SW 1271 (cell line): ENCODE measurements at places on chromosomes 1 and 21.
A peak's percentile ranks its signal among the peaks of the same experiment; 100 is the strongest.

- no peak for DNase-seq
Measured at GRCh38 chr1:68016381-68016780, 34.0 kb downstream of the DIRAS3 start.

- no peak for DNase-seq
Measured at GRCh38 chr1:226444901-226445300, 37.0 kb upstream of the PARP1 start.

GRCh38 chr21:45299026-45299863 lies 11.6 kb upstream of the POFUT2 start:
- DNase-seq = no peak

DNA sequence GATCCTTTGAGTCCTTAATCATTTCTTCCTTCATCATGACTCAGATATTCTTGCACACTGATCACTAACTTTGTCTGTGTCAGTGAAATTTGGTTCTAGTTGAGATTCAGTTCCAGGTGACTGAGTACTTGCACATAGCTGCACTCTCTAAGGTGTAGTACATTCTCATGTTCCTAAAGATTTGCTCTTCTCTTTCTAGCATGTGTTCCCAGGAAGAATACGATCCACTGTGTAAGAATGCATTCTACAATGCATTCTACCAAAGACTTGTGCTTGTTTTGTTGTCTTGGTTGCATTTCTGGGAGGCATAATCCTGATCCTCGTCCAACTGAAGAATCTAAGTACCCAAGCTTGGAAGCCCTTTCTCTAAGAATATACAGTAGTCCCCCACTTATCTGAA lies 104.3 kb upstream of the CDC42BPA start:
- no peak for DNase-seq

- DNase-seq = no peak
Measured at GRCh38 chr1:234661317-234661928, 51.4 kb upstream of the IRF2BP2 start.

- no peak for DNase-seq
Measured at GRCh38 chr1:206866062-206866461, 639 bp downstream of the IL20 start.

DNA sequence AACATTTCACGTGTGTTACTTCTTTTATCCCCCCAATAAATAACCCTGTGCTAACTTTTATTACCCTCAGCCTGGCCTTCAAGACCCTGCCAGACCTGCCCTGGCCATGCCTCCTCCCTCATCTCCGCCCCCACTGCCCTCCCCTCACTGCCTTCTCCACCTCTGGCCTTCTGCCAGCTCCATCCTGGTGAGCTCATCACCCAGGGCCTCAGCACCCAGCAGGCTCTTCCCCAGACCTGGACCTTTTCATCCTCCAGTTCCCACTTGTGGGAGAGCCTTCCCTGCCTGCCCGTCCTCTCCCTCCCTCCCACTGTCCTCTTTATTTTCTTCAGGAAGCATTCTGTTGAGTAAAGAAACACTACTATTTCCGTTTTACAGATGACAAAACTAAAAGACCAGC lies 72.0 kb downstream of the SLC66A1 start:
- DNase-seq = no peak

- no peak for DNase-seq
Measured at GRCh38 chr1:21742578-21742977, 40.4 kb downstream of the USP48 start.

- no peak for DNase-seq
Measured at GRCh38 chr1:32767641-32768040, 49.5 kb downstream of the YARS1 start.

GRCh38 chr1:182248721-182249120 lies 142.9 kb downstream of the GLUL start:
- no peak for DNase-seq

- no peak for DNase-seq
Measured at GRCh38 chr1:232226197-232226712, 403.7 kb downstream of the SIPA1L2 start.

DNA sequence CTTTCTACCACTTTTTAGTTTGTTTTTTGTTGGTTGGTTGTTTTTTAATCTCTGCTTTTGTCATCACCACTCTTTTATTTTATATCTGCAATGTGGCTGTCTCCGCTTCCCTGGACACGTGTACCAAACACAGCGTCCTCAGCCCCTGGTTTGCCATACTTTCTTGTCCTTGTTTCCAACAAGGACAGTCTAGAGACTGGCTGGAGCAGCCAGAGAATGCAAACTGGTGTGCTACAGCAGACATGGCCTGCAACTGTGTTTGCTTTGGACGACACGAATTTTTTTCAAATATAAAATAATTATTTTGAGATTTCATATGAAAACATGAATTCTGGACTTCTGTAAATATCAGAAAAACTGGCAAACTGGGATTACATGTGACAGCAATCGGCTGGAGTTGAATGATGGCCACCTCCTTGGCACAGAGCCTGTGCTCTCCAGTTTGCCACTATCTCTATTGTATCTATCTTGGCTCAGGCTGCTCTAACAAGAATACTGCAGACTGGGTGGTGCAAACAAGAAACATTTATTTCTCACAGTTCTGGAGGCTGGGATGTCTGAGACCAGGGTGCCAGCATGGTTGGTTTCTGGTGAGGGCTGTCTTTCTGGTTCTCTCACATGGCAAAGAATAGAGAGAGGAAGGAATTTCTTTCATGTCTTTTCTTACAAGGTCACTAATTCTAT lies 34.6 kb upstream of the POU2F1 start:
- no peak for DNase-seq

GRCh38 chr1:46219551-46220520 lies 16.7 kb downstream of the LURAP1 start:
- DNase-seq = no peak

DNA sequence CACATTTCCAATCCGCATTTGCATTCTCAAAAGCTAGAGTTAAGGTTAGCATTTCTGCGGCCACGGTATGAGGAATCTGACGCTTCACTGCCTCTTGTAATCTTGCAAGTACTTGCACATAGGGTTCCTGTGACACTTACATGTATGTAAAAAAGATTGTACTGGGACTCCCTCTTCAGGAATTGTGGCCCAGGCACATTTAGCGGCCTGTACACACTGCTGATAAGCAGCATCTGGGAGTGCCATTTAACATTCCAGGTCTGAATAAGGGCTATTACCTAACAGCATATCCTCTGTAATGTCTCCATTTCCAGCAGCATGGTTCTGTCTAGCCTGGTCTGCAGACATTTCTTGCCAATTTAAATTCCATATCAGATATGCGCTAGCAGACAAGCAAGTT lies 75.7 kb downstream of the AXDND1 start:
- DNase-seq = no peak

- DNase-seq = no peak
Measured at GRCh38 chr1:162663589-162664106, 31.4 kb downstream of the DDR2 start.

DNA sequence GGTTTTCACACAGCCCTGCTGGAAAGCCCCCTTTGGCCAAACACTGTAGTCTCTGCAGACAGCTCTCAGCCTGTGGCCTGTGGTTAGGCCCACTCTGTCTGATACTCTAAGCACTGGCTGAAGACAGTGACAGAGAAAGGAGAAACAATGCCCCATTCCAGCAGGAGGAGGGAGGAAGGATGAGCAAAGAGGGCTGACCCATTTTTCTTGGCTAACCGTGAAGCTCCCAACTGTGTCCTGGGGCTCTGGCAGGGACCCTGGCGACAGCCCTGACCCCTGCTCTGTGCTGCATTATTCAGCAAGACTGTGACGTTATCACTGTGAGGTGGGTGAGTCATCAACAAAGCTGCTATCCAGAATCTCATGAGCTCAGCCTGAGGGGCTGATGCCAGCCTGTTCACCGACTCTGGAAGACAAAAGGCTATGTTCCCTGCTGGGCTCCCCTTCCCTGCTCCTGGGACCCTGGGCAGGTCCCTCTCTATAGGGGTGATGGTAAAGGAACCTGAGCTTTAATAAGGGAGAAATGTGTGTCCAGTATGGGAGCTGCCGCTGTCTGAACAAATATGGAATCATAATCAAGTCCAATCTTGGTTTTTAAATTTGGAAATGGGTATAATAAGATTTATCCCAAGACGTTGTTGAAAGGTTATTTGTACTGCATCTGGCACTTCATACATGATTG lies 107.0 kb downstream of the RHOU start:
- no peak for DNase-seq

- no peak for DNase-seq
Measured at GRCh38 chr1:38178216-38178615, 131.6 kb upstream of the POU3F1 start.

- DNase-seq = no peak
Measured at GRCh38 chr1:247209396-247209795, 37.6 kb upstream of the ZNF124 start.

DNA sequence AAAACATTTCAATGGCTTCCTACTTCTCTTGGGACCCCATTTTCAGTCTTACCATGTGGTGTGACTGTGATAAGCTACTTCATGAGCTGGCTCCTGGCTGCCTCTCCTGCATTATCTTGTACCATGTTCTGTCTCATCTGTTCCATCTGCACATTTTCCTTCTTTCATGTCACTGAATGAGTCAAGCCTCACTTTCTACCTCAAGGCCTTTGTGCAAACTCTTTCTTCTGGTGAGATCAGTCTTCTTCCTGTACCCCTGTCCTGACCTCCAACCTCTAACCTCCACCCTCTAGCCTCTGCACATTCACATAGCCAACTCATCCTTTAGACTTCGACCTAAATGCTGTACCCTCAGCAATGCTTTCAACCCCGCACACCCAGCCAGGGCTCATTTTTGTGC lies 9.6 kb upstream of the FAM78B start:
- no peak for DNase-seq

GRCh38 chr1:917466-918091 lies 6.1 kb upstream of the SAMD11 start:
- DNase-seq = no peak

DNA sequence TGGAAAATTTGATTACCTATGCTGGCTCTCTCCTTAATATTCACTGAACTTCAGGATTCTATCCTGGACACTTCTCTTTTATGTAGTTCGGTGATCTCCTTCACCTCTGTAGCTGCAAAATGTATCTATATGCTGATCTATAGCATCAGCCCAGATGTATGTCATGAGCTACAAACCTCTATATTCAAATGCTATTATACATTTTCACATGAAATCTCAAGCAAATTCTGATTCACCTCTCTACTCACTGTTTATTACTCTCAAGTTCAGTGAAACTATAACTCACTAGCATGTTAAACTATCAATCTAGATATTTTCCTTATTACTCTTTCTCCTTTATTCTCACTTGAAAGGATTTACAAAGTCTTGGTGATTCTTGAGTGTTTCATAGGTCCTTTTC lies 52.2 kb downstream of the PTPRC start:
- DNase-seq = no peak

DNA sequence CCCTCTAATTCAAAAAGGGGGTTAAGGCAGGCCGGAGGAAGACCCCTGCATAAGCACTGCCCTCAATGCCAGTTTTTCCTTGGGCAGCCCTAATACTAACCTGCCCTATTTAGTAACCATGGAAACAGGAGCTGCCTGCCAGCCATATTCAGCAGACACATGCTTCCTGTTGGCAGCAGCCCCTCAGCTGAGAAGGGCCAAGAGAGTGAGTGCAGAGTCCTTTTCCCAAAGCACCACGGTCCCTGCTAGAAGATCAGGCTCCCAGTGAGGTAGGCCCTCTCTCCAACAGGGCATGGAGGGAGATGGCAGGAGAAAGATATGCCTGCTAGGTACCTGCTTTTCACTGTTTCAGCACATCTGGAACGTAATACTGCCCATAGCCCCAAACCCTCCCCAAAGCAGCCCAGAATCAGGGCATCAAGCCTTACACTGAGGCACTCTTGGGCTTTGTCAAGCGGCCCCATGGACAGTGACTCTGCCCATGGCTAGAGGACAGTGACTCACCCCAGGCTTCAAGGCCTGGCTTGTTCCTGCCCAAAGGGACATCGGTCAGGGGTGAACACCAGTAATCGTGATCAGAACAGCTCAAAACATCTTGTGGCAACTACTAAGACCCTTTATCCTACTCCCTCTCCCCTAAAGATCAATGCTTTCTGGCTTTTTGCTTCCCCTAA lies 64.5 kb downstream of the BCAR3 start:
- DNase-seq = no peak

- peak; percentile 17 for DNase-seq
Measured at GRCh38 chr1:119870917-119871596, 25.3 kb downstream of the ADAM30 start.

DNA sequence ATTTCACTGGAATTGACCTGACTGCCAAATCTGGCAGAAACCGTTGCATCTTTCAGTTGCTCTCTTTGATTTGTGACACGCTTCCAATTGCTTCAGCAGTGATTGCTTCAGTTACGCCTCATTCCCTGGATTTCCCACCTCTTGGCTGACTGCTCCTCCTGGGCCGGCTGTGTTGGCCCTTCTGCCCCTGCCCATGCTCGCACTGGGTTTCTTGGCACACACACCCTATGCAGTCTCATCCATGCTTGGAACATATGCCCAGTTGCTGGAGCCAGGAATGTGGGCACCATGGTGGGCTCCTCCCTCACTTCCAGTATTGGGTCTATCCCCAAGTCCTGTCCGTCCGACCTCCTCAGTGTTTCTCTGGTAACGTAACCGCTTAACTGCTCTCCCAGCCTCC lies 2.2 kb upstream of the ZBTB21 start:
- DNase-seq = no peak

DNA sequence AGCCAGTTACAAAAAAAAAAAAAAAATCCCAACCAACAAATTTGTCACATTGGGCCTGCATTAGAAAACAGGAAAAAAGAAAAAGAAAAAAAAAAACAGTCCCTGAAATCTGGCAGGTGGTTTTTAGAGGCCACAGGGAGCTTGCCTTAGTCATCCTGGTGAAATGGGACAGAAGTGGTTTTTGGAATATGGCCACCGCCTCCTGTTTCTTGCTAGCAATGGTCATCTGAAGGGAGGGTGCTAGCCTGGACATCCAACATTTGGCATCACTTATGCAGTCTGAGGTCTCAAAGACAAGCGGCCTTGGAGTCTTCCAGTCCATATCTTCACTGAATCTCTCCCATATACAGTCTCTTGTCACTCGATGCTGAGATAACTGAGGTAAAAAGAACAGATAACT lies 20.1 kb upstream of the NKAIN1 start:
- no peak for DNase-seq

GRCh38 chr1:189619682-189620332 lies 857.9 kb downstream of the BRINP3 start:
- DNase-seq = peak; percentile 54

DNA sequence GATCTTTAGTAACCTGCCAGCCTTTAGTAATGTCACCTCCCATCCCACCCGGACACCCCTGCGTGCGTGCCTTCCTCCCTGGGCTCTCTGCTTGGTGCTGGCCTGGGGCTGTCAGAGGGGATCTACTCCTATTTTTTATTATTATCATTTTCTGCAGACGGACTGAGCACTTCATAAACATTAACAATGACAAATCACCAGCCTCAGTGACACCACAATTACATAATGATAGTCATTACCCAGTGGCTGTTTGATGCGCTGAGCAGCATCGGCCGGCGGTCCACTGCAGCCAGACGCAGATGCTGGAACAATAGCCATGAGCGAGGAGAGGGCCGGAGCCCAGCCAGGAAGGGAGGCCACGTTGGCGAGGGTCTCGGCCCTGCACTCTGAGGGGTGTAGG lies 309.3 kb upstream of the AJAP1 start:
- DNase-seq = no peak

- no peak for DNase-seq
Measured at GRCh38 chr21:36854391-36854790, 112.1 kb downstream of the HLCS start.
